ENCODE measurements at places on chromosomes 12 and 14.

GRCh38 chr12:262817-263216 lies at the start of gene SLC6A13:
TSS of gene SLC6A13 (minus strand) at chr12:262836. CDS start at chr12:260052, 2,784 bp downstream.
- DNase-seq = no peak

DNA sequence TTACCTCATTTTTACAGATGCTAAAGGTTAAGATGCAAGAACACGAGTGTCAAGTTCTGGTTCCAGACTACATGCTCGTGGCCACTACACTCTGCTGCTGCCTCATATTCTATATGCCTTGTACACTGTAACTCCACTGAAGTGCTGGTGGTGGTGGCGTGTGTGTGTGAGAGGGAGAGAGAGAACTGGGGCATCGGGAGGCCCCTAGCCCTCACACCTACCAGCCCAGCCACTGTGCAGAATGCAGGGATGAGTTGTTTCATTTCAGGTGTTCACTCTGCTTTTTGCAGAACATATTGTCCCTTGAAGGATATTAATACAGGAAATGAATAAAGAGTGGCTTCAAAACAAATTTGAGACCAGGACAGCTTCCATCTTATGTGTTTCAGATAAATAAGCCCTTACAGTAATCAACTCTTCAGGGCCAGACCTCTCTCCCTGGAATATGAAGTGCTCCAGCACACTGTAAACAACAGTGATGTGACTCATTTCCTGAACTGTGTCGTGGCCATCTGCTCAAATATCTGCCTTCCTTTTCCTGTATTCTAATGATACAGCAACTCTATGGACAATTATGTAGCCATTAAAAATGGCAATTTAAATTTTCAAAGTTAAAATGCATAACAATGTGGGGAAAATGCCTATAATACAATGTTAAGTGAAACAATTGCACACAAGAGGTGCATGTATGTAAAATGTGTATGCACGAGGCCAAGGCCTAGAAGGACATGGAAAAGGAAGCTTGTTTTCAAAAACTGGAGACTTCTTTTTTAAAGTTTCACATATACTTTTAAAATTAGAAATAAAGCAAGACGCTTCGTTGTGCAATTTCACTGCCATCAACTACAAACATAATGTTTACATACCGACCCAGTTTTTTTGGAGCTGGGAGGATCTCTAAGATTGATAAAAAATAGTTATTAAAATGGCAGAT lies 215.4 kb downstream of the PELI2 start:
- DNase-seq = no peak

DNA sequence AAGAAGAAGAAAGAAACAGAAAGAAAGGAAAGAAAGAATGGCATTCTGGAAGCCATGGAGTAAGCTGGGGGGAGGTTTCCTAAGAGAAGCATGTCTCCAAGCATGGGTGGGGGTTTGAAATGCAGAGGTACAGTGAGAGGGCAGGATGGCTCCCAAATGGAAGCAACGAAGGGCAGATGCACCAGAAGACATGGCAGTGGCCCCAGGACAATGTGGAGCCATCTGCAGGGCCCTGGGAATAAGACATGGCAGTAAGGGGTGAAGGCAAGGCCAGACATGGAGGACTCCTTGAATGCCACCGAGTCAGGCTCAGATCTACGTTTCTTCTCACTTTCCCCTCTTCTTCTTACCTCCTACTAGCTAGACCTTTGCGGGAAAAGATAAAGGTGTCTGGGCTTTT lies 4.7 kb upstream of the COL2A1 start:
- no peak for DNase-seq

GRCh38 chr14:97218274-97218673 lies 421.1 kb downstream of the VRK1 start:
- DNase-seq = no peak

GRCh38 chr12:131137836-131138637 lies 184.3 kb downstream of the ADGRD1 start:
- DNase-seq = no peak

DNA sequence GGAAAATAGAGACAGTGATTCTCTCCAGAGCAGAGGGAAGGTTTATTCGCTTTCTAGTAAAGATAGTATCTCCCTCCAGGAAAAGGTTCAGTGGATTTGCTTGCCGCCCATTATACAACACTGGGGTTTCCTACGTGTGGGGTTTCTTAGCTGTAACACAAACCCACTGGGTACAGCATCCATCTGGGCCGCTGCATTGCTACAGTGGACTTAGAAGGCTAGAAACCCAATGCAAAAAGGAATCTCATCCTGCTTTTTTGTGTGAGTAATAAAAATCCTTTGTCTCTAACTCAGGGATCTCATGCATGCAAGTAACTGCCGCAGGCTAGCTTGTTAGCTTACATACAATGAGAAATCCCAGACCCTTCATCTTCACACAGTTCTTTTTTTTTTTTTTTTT lies 67.1 kb upstream of the BCL2L14 start:
- DNase-seq = no peak

- no peak for DNase-seq
Observed at GRCh38 chr14:90960818-90961217, 99.6 kb downstream of the RPS6KA5 start.

DNA sequence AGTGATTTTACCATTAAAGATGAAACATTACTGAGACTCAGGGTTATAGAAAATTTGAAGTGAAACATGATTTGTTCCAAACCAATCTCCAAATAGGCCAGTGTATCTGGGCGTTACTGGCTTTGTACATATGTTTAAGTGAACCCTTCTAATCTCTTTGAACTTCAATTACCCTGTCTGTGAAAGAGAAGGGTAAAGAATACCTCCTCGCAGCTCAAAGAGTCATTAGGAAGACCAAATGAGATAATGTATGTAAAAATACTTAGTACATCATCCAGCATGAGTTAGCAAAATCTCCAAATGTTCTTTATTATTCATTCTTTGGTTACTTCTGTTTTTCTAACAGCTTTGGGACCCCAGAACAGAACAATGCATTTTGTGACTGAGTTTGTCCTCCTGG lies at the start of gene OR11H6:
Gene OR11H6, plus strand, starts transcription at position 301 of the 400 bp plus-strand sequence. Its CDS starts 0 bp downstream, at position 301.
- no peak for DNase-seq

DNA sequence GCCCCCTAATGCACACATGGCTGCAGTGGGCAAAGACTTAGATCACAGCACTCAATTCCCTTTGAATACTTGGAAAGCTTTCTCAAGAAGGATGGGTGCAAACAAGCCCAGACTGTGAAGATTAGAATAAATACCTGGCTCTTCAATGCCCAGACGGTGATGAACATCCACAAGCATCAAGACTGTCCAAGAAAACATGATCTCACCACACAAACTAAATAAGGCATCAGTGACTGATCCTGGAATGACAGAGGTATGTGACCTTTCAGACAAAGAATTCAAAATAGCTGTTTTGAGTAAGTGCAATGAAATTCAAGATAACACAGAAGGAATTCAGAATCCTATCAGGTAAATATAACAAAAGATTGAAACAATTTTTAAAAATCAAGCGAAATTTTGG lies 43.8 kb upstream of the ZDHHC17 start:
- DNase-seq = no peak

- DNase-seq = no peak
Observed at GRCh38 chr14:91326514-91327249, 82.2 kb upstream of the GPR68 start.

GRCh38 chr14:36659822-36660735 lies 1.6 kb upstream of the PAX9 start:
- no peak for DNase-seq

GRCh38 chr12:89470741-89471509 lies 53.7 kb downstream of the GALNT4 start:
- no peak for DNase-seq

DNA sequence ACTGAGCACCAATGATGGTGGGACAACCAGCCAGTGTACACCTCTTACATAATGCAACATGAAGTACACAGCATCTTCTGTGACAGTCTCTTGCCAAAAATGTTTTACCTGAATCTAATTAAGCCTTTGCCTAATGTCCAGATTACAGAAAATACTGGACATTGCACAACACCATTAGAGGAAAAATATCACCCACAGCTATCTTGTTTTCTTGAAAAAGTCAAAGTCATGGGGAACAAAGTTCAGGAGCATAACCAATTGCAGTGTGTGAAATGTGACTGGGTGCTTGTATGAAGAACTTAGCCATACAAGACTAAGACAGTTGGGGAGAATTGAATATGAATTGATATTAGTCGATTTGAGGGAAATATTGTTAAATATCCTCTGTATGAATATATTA lies 12.1 kb upstream of the ANO6 start:
- no peak for DNase-seq

GRCh38 chr12:31015215-31015614 lies 58.4 kb upstream of the DDX11 start:
- DNase-seq = no peak

GRCh38 chr12:1935700-1936378 lies 17.4 kb upstream of the CACNA2D4 start:
- peak; percentile 59 for DNase-seq

GRCh38 chr14:61503167-61503801 lies 181.9 kb downstream of the PRKCH start:
- DNase-seq = no peak

- DNase-seq = no peak
Observed at GRCh38 chr12:116048879-116049278, 228.6 kb downstream of the MED13L start.

DNA sequence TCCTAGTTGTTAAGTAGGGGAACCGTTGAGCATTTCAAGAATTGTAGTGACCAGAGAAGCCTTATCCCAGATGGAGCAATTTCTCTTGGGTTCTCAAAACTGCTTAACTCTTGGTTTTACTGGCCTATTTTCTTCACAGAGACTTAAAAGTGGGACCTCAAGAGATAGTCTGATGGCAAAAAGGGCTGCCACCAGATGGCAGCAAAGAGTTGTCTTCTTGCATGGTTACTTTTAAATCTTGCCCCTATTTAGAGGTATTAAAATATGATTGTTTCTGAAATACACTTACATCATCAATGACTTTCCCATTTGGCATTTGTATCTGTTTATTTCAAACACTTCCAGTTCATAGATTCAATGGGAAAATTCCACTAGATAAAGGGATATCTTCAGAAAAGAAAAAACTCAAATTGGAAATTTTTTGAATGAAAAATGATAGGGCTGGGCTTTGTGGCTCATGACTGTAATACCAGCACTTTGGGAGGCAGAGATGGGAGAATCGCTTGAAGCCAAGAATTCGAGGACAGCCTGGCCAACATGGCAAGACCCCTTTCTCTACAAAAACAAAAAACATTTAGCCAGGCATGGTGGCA lies 69.9 kb upstream of the CNTN1 start:
- peak; percentile 45 for DNase-seq

DNA sequence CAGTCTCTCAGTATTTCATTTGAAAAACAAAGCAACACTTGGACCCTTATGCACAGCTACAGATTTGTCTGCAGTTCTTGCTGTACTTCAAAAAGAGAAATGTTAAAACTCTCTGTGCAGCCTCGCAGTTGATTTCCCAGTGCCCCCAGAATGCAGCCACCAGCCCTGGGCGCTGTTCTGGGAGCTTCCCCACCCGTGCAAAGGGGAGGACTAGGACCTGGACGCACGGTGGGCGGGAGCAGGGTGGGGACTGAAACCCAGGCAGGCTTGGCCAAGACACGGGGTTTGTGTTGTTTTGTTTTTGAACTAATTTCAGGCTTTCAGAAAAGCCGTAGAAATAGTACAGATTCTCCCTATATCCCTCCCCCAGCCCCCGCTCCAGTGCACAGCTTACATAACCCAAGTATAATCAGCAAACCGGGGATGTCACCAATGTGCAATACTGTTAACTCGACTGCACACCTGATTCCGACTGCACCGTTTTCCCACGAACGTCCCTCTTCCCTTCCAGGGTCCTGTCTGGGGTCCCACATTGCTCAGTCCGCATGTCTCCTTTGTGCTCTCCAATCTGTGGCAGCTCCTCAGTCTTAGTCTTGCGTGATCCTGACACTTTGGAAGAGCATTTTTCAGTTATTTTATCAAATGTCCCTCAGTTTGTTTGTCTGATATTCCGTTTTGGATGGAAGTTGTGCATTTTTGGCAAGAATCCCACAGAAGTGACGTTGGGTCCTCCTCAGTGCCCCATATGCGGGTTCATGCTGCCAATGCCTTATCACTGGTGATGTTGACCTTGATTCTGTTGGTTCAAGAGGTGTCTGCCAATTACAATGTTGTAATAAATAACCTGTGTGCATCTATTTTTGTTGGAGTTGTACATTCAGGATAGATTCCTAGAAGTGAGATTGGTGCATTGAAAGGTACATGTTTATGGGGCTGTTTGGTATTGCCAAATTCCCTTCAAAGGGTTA lies 95.9 kb downstream of the SETD3 start:
- DNase-seq = no peak

DNA sequence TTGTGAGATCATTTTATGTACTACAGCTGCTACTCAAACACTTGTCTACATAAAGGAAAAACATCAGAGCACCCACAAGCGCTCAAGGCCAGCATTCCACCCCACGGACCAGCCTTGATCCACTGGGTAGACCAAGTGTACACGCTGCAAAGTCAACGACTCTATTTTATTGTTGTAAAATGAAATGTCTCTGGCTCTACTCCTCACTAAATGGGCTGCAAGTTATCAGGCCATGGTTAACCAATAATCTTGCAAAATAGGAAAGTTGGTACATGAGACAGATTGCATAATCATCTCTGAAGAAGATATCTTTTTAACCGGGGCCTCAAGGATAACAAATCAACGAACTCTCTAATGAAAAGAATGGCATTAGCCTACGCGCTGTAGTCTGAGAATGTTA lies 69.9 kb upstream of the FOXN3 start:
- no peak for DNase-seq
